ENCODE measurements at places on chromosomes 4 and X.

DNA sequence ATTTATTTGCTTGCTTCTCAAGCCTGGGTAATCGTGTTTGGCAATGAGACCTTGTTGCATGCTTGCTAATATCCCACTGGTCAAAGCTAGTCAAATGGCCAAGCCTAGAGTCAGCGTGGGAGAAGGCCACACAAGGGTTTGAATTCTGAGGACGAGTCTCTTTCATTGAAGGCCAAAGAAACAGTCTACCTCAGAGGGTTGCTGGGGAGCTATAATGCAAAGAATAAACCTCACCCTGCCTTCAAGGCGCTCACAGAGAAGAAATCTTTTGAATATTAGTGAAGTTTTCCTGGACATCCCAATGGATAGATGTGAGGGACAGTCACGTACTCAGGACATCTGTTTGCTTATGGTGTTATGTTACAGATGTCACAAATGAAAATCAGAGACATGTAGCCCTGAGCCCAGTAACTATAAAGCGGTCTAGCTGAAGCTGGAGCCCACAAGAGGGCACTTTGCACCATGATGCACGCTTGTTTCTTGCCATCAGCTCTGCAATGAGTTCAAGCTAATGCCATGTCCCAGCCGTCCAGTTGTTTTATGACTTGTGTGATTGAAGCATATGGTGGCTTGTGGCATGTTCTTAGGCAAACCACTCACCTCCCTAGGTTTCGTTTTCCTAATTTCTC is 1.1 kb upstream of the TLR3 start:
- peak; percentile 75 for DNase-seq

DNA sequence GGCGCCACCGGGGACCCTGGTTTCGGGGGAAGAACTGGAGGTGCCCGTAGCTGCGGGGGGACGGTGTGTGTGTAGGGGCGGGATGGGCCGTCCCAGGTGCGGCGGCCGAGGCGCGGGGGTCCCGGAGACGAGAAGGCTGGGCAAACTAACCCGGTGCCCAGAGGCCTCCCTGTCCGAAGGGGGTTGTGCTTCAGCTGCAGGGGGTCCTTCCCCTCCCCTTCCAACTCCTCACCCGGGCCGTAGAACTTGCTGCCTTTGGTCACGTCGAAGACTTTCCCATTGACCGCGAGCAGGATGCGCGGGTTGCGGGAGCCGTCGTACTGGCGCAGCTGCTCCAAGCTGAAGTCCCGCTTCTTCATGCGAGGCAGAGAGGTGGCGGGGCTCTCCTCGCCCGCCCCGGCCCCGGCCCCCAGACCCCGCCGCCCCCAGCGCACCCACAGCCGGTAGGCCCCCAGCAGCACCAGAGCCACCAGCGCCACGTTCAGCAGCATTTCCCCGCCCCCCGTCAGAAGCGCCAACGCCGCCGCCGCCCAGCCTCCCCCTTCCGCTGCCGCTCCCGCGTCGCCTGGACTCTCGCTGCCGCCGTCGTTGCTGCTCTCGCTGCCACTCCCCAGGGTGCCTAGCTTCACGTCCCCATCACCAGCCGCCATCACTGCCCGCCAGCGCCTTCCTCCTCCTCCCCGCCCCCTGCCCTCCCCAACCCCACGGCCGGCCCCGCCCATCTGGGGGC is at the start of gene PGRMC2:
PGRMC2 (minus strand) TSS at position 673 of the 730 bp plus-strand sequence; CDS start at position 650, 23 bp downstream.
- DNase-seq, result peak; percentile 63

- no peak for DNase-seq
Measured at GRCh38 chr4:2823301-2823670, 20.4 kb upstream of the ADD1 start.

GRCh38 chr4:120291541-120291940 is 224.9 kb upstream of the MAD2L1 start:
- DNase-seq, result no peak

GRCh38 chr4:125758438-125758837 is 443.7 kb downstream of the FAT4 start:
- DNase-seq, result no peak

DNA sequence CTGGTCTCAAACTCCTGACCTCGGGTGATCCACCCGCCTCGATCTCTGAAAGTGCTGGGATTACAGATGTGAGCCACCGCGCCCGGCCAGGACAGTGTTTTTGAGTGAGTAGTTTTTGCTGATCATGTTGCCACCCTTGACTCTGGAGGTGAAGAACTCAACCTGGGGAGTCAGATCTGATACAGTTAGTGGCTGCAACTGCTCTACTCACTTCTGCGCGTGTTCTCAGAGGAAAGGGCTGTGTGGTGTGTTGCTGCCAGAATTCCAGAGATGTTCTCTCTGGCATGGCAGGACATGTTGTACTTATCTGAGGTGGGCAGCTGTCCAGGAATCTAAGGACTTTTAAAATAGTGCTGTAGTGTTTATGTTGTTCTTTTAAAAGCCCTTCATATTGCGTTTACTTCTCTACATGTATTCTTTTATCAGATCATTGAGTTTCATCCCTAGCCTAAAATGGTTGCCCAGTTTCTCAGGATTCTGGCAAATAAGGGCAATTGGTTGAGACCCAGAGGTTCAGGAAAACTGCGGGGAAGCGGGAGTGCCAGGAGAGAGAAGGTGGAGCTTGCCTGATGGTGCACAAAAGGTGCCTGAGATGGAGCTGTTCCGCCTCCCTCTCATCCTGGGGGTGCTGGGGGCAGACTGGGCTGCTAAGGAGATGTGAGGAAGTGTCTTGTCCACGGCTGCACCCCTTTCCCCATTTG is 97.7 kb downstream of the ARHGAP10 start:
- DNase-seq, result peak; percentile 94

DNA sequence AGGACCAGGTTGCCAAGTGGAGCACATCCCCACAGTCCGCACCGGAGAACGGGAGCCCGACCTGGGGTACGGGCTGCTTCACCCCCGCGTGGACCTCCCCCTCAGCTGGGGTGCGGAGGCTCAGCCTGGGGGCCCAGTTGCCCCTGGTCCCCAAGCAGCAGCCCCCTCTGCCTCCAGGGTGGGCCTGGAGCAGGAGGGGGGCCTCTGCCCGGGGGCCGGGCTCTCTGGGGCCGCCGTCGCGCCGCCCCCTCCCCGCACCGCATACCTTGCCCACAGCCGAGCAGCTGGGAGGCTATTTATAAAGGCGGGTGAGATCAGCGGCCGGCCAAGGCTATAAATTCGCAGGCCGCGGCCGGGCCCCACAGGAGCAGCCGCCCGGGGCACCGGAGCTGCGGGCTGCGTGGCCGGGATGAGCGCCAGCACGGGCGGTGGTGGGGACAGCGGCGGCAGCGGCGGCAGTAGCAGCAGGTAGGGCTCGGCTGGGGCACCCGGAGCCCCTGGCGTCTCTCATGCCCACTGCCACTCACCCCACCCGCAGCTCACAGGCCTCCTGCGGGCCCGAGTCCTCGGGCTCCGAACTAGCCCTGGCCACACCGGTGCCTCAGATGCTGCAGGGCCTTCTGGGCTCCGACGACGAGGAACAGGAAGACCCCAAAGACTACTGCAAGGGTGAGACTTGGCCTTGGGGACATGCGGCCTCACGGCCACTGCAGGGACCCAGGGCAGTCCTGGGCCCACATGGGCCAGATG is at the start of gene SRPK3:
SRPK3 (plus strand) TSS at position 364 of the 750 bp plus-strand sequence; CDS start at position 410, 46 bp downstream.
- DNase-seq, result no peak

DNA sequence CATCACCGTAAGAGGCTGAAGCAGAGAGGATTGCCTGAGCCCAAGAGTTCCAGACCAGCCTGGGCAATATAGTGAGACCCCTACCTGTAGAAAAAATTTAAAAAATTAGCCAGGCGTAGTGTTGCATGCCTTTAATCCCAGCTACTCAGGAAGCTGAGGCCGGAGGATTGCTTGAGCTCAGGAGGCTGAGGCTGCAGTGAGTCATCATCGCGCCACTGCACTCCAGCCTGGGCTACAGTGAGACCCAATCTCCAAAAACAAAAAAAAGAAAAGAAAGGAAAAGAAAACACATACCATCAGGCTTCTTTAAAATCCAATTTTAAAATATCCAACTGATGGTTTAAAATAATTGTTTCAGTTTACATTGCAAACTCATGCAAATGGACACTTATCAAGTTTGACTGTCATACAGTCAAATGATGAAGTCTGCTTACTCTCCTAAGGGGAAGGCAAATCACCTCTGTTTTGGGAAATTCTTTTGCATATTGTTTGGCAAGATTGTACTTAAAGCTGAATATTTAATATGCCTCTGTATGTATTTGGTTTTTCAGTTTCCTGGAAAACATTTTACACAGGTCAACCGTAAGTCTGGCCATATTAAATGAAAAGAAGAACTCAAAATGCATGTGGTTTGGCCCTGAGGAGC is 23.7 kb upstream of the TENM3 start:
- DNase-seq, result peak; percentile 59

DNA sequence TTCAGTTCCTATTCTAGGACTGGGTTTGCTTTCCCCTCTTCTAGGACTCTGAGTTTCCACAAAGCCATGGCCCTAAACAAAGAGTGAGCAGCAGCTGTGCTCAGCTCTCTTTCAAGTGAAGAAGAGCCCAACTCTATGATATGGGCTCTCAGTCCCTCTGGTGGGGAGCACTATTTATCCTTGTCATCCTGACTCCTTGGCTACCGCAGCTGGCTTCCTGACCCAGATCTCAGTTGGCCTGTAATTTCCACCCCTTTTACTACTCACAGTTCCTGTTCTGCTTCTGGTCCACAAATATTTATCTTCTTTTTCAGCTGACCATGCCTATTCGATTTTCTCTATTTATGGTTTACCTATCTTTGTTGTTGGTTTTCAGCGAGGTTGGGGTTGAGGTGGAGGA is 33.8 kb downstream of the F8 start:
- DNase-seq, result no peak

- no peak for DNase-seq
Measured at GRCh38 chr4:122701061-122701460, 31.4 kb upstream of the BBS12 start.

- no peak for DNase-seq
Measured at GRCh38 chr4:140904904-140905303, 148.7 kb upstream of the TBC1D9 start.

DNA sequence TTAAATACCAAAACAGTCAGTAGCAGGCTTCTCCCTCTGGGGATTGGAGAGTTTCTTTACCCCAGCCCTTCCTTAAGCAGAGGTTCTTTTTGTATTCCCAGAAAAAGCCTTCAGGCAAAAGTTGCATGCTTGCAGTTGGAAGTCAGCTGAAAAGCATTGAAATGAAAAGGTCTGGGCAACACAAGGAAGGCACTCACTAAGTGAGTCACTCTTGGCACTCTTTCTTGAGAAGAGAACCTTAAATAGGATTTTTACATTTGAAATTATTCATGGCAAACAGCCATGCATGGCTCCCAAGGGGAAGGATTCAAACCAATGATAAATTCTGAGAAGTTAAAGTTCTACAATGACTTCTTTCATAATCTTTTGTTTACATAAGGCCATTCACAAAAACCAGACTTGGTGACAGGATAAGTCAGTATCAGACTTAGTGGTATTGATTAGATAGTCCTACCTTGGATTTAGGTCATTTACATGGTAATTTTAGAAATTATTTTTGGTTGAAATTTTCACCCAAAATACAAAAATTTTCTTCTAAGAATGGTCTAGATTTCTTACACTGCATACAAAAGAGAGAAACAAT is 2068.9 kb downstream of the PCDH7 start:
- DNase-seq, result peak; percentile 73

DNA sequence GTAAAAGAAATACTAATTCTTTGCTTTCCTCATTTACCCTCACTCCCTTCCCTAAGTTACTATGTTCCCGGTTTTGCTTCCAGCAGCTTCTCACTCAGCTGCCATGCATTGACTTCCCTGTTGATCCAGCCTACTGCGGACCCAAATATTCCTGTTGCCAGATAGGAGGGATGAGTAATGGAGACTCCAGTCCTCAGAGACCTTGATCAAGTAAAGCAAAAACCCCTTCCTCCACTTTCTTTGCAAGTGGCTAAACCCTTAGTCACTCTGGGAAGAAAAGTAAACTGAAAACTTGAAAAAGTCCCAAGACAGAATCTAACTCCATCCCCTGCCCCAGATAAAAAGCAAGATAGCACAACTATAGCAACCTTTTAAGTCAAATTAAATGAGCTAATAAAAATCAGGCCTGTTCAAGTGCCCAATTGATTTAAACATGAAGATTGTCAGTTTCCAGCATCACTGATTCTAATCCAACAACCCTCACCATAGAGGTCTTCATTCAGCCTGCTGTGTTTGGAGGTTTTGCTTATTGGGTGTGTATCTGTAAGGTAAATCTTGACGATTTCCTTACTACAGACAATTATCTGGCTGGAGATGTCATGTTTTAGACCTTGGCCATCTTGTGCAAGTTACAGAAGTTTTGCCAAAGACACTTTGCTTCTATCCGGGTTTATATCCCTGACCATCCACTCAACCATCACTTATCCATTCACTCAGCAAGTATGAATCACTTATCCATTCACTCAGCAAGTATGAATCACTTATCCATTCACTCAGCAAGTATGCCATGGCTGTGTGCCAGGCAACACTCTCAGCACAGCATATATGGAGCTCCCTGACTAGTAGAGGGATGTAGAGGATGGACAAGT is 17.6 kb downstream of the FGFBP1 start:
- DNase-seq, result peak; percentile 98

DNA sequence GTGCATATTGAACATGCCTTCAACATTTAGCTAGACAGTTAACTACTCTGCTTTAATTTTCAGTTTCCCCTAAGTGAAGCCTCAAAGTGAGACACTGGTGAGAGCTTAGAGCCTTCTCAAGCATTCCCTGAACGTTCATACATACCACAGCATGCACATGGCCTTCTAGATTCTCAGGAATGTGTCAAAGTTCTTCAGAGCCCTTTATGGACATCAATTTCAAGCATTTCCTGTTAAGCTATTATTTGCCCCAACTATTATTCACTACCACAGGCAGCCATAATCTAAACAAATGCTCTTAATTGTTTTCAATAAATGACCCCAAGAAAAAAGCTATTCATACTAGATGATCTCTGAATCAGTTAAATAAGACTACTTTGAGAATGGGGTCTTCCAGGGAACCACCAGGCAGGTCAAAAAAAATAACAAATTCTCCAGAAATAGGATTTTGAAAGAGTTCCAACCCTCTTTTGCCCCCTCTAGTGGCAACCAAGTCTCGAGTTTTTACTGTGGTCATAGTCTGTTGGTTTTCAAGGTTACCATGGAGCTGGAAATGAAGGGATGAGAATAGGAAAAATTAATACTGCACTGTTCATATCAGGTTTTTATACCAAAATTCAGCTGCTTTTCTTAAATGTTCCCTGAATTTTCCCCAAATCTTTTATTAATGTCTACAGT is 235.4 kb downstream of the RAB28 start:
- DNase-seq, result peak; percentile 53

DNA sequence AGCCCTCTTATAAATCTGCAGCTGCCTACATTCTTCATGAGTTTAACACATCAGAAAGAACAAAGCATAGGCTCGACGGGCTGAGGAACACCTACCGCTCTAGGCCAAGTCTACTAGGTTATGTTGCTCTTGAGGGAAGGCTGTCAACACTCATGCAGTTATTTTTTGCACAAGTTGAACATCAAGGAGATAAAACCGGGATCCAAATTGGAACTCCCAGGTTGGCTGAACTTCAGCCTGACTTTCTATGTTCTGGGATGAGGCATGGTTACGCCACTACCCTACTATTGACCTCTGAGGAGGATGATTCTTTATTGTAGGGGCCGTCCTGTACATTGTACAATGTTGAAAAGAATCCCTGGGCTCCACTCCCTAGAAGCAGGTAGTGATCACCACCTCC is 37.3 kb upstream of the ARSH start:
- DNase-seq, result no peak

Data from choroid plexus epithelial cell (primary cell).